A549 (cell line): ENCODE measurements at places on chromosomes 11 and 22. TPM values are rescaled to one million over a fixed set of nuclear protein-coding genes. Genes with fewer than 3 reads are reported as not detected.

GRCh38 chr22:49523374-49524008 is 304.2 kb downstream of the BRD1 start:
- no peak for DNase-seq

- no peak for DNase-seq
Measured at GRCh38 chr11:58575377-58576020, at the start of gene LPXN. Gene LPXN (minus strand): TSS chr11:58575856. CDS start chr11:58575772, 84 bp downstream.

GRCh38 chr11:80843266-80843974 is 1402.6 kb upstream of the TENM4 start:
- no peak for DNase-seq

DNA sequence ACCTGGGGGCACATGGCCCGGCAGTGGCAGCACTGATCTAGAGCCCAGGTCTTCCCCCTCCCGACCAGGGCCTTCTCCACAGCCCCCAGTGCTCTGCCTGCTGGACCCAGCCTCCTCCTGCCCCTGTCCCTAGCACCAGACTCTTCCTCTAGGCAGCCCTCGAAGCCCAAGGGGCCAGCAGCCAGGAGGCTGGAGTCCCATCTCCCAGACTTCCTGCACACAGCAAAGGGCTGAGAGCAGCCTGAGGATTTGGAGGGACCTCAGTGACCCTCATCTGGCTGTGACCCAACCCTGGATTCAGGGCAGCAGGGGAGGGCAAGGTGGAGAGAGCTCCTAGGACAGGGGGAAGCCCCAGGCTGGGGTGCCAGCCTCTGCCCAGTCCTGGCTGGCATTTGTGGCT is 3.0 kb downstream of the RHOD start:
- no peak for DNase-seq

GRCh38 chr22:37266581-37267134 is 15.7 kb upstream of the CYTH4 start:
- no peak for DNase-seq

- DNase-seq: no peak
Measured at GRCh38 chr11:6646576-6646917, 9.1 kb downstream of the DCHS1 start.

GRCh38 chr11:19853920-19854319 is 141.3 kb downstream of the NAV2 start:
- DNase-seq: no peak

DNA sequence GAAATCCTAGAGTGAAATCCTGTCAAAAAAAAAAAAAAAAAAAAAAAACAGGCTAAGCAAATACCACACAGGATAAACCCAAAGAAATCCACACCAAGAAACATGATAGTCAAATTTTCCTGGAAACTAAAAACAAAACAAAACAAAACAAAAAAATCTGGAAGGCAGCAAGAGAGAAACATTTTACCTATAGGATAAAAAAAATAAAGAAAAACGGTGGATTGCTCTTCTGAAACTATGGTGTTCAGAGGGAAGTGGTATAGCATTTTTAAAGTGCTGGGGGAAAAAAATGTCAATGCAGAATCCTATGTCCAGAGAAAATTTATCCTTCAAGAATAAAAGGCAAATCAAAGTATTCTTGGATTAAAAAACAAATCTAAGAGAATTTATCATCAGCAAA is 41.6 kb upstream of the CBX7 start:
- no peak for DNase-seq

GRCh38 chr22:33109514-33110430 is 51.6 kb upstream of the SYN3 start:
- DNase-seq: no peak

DNA sequence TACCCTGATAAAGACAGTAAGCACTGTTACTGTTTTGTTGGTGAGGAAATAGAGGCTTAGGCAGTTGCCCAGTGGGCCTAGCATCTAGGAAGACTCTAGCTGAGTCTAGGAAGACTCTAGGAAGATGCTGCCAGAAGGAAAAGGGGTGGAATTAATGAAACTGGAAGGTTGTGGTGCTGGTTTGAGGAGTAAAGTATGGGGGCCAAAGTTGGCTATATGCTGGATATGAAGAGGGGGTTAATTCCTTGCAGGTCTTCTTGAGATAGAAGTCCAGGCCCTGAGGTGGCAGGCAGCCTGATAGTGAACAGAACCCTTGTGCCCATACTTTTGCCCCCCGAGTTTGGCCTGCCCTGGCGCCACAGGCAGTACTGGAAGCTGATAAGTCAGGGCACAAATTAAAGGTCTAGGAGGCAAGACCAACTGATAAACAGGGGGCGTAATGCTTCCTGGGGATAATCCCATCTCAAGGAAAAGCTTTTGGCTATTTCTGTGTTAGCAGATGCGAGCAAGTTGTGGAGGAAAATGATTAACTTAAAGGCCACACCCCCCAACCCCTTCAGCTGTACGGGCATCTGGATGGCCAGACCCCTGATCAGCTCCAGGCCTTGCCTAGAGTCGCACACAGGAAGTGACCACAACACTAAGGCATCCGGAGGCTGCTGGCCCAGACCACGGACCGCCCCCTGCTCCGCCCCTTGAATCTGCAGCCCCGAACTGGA is 3.1 kb downstream of the ILK start:
- DNase-seq: peak; percentile 93

DNA sequence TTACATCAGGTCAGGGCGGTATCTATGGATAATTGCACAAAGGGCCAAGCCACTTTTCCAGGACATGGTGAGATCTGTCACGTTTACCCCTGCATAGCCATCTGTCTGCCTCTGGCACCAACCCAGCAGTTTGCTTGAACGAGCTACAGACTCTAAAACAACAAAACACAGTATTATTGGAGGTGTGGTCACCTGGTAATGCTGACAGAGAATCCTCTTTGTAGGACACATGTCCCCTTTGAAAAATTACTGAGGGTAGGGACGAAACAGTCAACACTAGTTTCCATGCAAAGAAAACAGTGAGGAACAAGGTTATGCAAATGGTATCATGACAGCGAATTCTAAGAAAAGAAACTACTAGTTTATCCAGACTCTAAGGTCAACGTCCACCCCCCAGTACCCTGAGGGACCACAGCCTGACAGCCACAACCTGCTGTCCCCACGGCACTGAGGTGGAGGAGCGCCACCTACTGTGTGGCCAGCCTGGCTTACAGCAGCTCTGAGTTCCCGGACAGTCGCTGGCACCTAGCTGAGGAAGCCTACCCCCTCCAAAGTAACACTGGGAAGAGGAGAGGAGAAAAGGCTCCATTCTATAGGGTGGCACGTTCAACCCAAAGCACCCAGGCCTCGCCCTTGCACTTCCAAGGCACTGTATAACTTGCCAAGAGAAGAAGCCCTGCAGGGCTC is 117.4 kb upstream of the BID start:
- peak; percentile 7 for DNase-seq

- no peak for DNase-seq
Measured at GRCh38 chr22:46122980-46123693, 27.2 kb upstream of the PPARA start.

GRCh38 chr11:67645521-67646461 is 4.7 kb downstream of the ACY3 start:
- DNase-seq: no peak

- DNase-seq: no peak
Measured at GRCh38 chr11:134800826-134801225, 388.8 kb upstream of the B3GAT1 start.

DNA sequence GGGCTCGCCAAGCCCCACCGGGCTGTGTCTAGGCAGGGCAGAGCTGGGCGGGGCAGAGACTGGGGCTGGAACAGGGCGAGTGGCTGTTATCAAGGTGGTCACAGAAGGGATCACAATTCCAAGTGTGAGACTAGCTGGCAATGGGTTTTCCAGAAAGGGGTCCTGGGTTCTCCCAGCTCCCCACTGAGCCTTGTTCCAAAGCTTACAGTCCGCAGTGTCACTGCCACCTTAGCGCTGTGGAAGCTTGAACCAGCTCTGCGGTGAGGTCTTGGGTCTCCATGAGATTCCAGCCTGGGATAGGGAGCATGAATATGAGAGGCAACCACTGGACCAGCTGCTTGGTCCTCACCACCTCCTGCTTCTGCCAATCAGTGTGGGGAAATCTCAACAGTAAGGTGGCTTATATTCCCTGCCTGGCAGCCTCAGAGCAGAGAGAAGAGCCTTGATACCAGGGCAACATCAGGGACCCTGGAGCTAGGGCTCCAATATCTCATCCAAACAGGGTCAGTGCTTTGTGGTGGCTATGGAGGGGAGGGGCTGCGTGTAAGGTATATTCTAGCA is 831 bp downstream of the CD44 start:
- no peak for DNase-seq

GRCh38 chr11:128906185-128907050 is 15.3 kb downstream of the KCNJ5 start:
- DNase-seq: no peak

DNA sequence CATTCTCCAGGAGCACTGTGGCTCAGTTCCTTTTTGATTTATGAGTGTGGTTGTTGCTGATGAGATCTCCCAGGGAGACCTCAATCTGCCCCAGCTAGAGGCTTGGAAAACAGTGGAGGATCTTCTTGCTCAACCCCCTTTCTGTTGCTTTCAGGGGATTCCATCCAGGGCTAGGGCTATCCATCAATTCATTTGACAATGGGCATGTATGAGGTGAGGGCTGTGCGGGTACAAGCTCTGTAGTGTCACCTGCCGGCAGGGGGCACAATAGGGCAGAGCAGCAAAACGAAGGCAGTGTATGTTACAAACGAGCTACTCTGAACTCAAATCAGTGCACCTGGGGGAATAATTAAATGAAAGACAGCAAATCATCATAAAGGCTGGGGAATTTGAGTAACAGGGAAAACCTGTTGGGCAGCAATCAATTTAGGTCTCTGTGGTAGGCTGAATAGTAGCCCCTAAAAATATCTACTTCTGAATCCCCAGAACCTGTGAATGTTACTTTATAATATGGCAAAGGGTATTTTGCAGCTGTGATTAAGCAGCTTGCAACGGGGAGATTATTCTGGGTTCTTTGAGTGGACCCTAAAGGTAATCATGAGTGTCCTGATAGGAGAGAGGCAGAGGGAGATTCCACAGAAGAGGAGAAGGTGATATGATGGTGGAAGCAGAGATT is 170.3 kb upstream of the ZBED5 start:
- peak; percentile 65 for DNase-seq

DNA sequence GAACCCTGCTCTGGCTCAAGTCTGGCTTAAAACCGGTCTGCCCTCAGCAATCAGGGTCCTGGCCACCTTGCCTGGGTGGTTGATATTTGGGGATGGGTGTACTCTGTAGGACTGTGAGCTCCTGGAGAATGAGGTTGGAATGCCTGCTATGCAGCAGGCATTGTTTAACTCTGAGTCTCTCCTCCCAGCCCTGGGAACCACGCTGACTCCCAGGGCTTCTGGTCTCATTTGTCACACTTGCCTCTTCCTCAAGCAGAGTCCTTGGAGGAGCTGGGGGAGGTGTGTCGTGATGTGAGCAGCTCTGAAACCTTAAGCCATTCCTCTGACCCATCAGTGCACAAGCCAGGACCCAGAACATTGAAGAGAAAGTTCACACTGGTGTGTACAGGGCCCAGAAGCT is 340.1 kb downstream of the MN1 start:
- peak; percentile 40 for DNase-seq

DNA sequence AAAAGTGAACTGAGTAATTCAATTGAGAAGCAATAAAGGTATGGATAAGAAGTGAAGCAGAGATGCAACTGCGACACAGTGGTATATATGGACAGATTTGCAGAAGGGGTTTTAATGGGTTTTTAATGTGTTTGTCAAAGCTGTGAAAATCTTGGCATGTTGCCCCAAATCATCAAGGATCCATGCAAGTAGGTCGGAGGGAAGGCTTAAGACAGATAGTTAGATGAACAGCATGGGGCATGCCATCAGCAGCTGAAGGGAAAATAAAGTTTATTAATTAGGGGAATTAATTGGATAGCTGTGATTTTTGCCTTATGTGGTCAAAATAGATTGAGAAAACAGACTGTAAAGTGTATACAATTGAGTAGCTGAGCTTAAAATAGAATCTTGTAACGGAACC is 840.1 kb downstream of the JRKL start:
- no peak for DNase-seq

DNA sequence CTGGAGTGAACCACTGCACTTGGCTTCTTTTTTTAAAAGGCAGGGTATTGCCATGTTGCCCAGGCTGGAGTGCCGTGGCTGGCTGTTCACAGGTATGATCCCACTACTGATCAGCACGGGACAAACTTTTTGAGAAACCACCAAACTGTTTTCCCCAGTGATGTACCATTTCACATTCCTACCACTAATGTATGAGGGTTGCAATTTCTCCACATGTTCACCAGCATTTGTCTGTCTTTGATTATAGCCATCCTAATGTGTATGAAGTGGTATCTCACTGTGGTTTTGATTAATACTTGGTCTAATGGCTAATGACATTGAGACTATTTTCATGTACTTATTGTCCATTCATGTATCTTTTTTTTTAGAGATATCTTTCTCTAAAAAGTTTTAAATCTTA is 41.5 kb upstream of the EP300 start:
- no peak for DNase-seq

- peak; percentile 10 for DNase-seq
Measured at GRCh38 chr11:124415356-124415923, 9.2 kb downstream of the OR8B4 start.

DNA sequence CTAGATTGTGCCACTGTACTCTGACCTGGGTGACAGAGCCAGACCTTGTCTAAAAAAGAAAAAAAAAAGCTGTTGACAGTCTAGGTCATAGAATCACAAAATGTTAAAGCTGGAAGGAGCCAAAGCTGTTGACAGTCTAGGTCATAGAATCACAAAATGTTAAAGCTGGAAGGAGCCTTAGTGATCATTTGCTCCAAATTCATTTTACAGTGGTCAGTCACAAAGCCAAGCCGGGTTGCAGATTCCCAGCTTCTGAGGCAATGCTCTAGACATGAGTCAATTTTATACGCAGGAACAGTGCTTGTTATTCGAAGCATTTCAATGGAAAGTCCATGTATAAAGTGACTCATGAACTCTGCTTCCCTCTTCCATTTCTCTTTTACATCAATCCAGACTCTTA is 47.4 kb downstream of the SYT13 start:
- peak; percentile 52 for DNase-seq

GRCh38 chr11:95917193-95918036 is 6.5 kb downstream of the MTMR2 start:
- no peak for DNase-seq

The FAT3 gene
- polyA plus RNA-seq: 0.49 to 0.61 TPM (median 0.50 TPM) in 3 replicates

The GGT5 gene
- polyA plus RNA-seq: 2.2 to 3.3 TPM (median 2.5 TPM) in 3 replicates

The LRRC32 gene
- 0.08 to 0.25 TPM (median 0.16 TPM) in 3 replicates for polyA plus RNA-seq

The C22orf15 gene
- polyA plus RNA-seq: not detected in 3 replicates

The BTG4 gene
- 0.23 to 0.38 TPM (median 0.34 TPM) in 3 replicates for polyA plus RNA-seq

The OR52E8 gene
- polyA plus RNA-seq: not detected in 3 replicates

The SLN gene
- 0.72 to 1.3 TPM (median 1.2 TPM) in 3 replicates for polyA plus RNA-seq

The PKNOX2 gene
- not detected in 3 replicates for polyA plus RNA-seq

The MOGAT2 gene
- not detected in 3 replicates for polyA plus RNA-seq

The ARHGAP20 gene
- not detected in 3 replicates for polyA plus RNA-seq

The HEPHL1 gene
- not detected in 3 replicates for polyA plus RNA-seq

The SLC22A12 gene
- polyA plus RNA-seq: not detected in 3 replicates
